ENCODE measurements at places on chromosomes 4 and X.

- no peak for DNase-seq
Observed at GRCh38 chr4:43089730-43090129, 197.2 kb downstream of the GRXCR1 start.

GRCh38 chr4:90950385-90950841 lies 823.2 kb downstream of the CCSER1 start:
- DNase-seq: no peak

DNA sequence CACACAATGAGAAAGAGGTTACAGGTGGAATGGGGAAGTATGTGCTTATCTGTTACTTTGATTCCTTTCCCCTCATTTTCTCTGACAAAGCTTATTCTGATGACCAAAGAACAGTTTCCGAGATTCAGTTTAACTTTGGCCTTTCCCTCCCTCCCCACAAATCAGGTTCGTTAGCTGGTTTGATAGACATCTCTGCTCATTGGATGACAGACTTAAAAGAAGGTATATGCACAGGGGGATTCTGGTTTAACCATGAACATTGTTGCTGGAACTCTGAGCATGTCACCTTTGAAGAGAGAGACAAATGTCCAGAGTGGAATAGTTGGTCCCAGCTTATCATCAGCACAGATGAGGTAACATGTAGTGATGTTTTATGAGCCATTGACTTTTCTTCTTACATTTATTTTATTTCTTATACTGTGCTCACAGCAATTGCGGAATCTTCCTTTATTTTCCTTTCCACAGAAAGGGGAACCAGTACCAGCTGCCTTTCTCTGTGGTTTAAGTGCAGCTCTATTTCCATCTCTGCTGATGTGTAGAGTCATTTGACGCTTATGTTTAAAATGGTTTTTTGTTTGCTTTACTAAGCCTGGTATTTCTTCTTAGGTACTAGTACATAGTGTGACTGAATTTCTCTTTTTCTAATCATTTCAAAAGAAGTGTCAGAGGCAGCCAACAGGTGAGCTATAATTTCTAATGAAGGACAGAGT lies 125.0 kb downstream of the AKAP4 start:
- peak; percentile 27 for DNase-seq

GRCh38 chrX:11196476-11196875 lies 85.3 kb downstream of the HCCS start:
- no peak for DNase-seq

DNA sequence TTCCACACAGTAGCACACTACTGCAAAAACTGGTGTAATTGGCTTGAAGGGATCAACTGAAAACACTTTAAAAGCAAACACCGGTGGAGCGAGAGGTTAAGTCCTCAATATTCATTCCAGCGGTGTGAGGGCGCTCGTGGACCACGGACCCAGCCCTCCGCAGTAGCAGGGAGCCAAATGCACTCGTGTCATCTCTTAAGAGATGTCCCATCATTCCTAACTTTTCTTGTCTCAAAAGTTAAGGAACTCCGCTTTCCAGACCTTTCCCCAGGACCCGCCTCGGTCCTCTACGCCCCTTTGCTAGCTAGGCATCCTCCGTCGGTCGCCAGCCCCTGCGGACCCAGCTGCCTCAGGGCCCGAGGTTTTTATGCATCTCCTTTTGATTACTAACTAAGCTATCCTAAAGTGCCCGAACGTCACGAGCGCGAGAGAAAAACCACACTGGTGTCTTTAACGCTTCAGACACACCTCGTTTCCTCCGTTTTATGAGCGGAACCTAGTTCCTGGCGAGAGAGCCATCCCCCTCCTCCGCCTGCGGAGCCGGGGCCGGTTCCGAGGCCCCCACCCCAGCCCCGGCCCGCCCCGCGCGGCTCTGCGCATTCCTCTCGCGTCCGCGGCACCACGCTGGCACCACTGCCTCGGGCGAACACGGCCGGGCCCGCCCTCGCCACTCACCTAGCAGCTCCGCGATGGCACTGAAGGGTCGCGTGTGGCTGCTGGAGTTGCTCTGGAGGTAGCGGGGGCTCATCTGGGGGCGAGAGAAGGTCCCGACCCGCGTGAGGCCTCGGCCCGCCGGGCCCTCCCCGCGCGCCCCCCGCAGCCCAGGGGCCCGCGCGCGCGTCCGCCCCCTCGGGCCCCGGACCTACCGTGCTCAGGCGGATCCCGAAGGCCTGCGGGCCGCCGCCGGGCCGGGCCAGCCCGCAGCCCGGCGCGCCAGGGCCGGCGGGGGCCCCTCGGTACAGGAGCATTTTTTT lies 723 bp downstream of the MORC4 start:
- no peak for DNase-seq
